ENCODE measurements at places on chromosomes 13 and 19. TPM values are rescaled to one million over a fixed set of nuclear protein-coding genes. Genes with fewer than 3 reads are reported as not detected.

WTIP gene
- polyA plus RNA-seq: 0.06 TPM

C5AR1 gene
- polyA plus RNA-seq: 0.27 TPM

TNFSF11 gene
- polyA plus RNA-seq: 6.3 TPM

PARP4 gene
- 43.6 TPM for polyA plus RNA-seq

CPT1C gene
- polyA plus RNA-seq: 0.31 TPM

PLEKHA4 gene
- 7.8 TPM for polyA plus RNA-seq

TUBB4A gene
- polyA plus RNA-seq: 12.1 TPM

GRCh38 chr13:100389617-100390016, 199.0 kb downstream of the GGACT start:
- H3K36me3 ChIP-seq: no peaks in the 10 kb centered on the region
- peaks cover 18% of the 10 kb centered on the region for H3K4me1 ChIP-seq
- H3K27me3 ChIP-seq: no peaks in the 10 kb centered on the region
- no peak overlapping the region for H3K27ac ChIP-seq
- H3K4me3 ChIP-seq: no peak overlapping the region

DNA sequence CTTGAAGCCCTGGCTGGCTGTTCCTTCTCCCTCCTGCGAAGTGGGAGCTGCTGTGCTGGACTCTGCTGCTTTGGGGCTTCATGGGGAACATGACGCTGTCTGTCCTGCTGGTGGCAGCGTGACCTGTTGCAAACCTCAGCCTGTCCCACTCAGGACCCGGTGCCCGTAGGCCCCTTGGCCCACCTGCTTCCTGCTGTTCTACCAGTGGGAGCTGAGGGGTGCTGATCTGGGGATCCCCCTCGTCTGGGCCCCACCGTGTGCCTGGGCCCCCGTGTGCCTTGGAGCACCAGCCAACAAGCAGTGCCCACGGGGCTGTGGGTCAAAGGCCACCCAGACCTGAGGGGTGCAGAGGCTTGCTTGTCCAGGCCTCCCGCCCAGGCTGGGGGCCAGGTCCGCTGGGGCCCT, 5.3 kb downstream of the SPPL2B start:
- no peaks in the 10 kb centered on the region for H3K27me3 ChIP-seq
- no peak for DNase-seq
- peaks cover 4% of the 10 kb centered on the region for H3K36me3 ChIP-seq

DNA sequence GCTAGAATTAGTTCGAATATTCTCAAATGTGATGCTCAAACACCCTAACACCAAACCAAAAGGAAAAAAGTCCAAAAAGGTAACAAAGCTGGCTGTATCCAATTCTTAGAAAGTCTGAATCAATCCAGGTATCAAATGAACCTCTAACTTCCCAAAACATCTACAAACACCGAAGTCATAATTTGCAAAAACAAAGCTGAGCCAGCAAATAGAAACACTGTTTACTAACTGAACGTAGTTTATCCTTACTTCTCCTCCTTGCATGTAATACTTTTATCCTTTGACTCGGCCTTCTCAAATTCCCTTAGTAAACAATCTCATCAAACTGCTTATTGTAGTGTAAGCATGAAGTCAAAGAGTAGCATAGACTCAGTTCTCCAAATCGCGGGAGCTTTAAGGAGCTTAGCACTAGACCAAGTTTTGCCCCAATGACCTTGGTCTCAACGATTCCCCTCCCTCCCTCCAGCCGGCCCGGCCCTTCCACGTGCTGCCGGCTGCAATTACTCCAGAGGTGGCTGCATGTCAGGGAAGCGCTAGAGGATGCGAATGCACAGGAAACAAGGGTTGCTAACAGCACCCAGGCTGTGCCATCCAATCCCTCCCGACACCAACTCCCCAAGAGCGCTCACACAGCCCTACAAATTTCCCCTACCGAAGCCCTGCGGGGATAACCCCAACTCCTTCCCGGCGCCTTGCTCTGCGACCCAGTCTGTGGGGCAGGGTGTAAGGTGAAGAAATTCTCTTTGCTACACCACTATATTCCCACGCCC, 693 bp downstream of the XPO4 start:
- H3K4me3 ChIP-seq: peak overlapping the region; percentile 82
- no peak for DNase-seq
- no peaks in the 10 kb centered on the region for H3K27me3 ChIP-seq

DNA sequence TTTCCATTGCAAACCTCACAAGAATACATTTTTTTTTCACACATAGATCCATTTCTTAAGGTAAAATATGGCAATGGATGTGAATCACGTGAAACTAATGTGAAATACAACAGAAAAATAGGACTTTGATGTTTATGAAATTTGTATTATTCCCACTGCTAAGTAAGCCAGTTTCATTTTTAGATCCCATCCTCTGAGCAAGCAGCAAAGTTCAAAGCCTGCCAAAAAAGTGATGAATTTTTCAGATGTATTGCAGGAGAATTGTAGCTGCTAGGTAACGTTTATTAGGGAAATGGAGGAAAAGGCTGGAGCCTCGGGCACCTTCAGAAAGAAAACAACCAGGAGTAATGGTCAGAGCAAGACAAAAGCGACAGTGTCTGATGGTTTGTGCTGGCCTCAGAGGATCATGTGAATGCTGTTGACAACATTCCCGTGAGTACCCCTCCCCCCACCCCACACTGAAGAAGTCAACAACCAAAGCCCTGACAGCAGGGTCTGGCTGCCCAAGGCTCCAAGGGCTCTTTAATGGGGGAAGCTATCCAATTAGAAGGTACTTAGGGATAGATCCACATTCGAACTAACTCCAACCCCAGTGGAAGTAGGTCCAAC, 95.5 kb downstream of the OXGR1 start:
- DNase-seq: no peak
- no peaks in the 10 kb centered on the region for H3K36me3 ChIP-seq
- no peak overlapping the region for H3K27ac ChIP-seq
- H3K4me3 ChIP-seq: no peak overlapping the region
- no peaks in the 10 kb centered on the region for H3K27me3 ChIP-seq
- H3K4me1 ChIP-seq: no peaks in the 10 kb centered on the region

- no peaks in the 10 kb centered on the region for H3K36me3 ChIP-seq
- peak; percentile 36 for DNase-seq
- H3K4me1 ChIP-seq: no peaks in the 10 kb centered on the region
- H3K27me3 ChIP-seq: no peaks in the 10 kb centered on the region
- H3K4me3 ChIP-seq: no peak overlapping the region
These were observed 904.8 kb upstream of the PCDH20 start for GRCh38 chr13:62320129-62321108.

DNA sequence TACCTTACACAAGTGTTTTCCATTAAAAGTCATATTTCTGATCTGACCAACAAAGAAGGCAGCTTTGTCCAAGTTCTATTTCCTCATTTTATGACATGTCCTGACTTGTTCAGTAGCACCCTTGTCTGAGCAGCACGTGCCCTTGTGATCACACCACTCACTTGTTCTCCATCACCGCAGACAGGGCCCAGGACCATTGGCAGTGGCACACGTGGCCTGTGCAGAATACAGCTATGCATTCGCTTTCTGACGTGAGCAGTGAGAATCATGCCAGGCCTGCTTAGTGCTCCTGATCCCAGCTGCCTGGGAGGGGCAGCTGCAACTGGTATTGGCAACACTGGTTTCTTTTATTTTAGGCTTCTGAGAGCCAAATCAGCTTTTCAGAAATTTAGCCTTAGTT, 134.2 kb downstream of the FRY start:
- H3K27me3 ChIP-seq: no peaks in the 10 kb centered on the region
- H3K36me3 ChIP-seq: no peaks in the 10 kb centered on the region
- peaks cover 3% of the 10 kb centered on the region for H3K4me1 ChIP-seq

- H3K27ac ChIP-seq: no peak overlapping the region
- H3K27me3 ChIP-seq: no peaks in the 10 kb centered on the region
- no peak overlapping the region for H3K4me3 ChIP-seq
- H3K4me1 ChIP-seq: no peaks in the 10 kb centered on the region
- no peak for DNase-seq
These were observed 69.6 kb downstream of the RNASEH2B start for GRCh38 chr13:50979187-50979586.

DNA sequence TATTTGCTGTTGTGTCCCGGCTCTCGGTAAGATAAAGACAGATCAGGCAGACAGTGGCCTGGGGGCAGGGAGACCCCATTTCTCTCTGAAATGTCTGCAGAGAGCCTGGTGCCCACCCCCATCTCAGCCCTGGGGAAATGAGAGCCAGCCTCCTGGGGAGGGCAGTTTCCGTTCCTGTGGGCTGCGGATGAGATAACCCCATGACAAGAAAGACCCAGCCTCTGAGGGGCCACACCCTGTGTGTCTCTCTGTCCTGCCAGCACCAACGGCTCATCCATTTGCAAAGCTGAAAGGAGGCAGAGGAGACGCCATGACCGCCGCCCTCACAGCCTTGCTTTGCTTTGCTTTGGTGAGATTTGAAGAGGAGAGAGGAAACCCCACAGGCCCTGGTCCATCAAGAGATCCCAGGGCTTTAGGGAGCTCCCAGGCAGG, 28.1 kb upstream of the KIR3DL3 start:
- H3K4me1 ChIP-seq: no peaks in the 10 kb centered on the region
- H3K27ac ChIP-seq: no peak overlapping the region

DNA sequence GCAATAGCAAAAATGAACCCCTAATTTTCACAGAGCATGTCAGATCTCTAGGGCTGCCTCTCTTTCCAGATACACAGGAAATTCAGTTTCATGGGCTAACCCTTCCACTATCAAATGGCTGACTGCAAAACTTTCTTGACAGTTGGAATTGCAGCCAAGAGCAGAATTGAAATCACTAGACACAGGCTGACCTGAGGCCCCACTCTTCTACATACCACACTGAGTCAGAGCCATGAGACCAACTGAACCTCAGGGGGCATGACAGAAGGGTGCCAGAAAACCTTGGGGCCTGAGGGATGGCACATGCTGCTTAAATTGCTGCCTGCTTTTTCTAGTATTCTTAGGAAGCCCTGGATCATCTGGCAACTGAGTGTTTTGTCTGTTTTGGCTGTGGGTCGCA, 1.7 kb upstream of the DLEU7 start:
- H3K4me3 ChIP-seq: no peak overlapping the region
- no peak overlapping the region for H3K27ac ChIP-seq
- H3K27me3 ChIP-seq: no peaks in the 10 kb centered on the region
- no peaks in the 10 kb centered on the region for H3K36me3 ChIP-seq
- no peak for DNase-seq

- H3K27me3 ChIP-seq: no peaks in the 10 kb centered on the region
- no peaks in the 10 kb centered on the region for H3K36me3 ChIP-seq
- DNase-seq: no peak
These were observed 462.5 kb upstream of the KLF12 start for GRCh38 chr13:74596691-74597090.

- no peak overlapping the region for H3K4me3 ChIP-seq
- no peaks in the 10 kb centered on the region for H3K36me3 ChIP-seq
- DNase-seq: no peak
These were observed 5.3 kb upstream of the ZNF497 start for GRCh38 chr19:58367698-58368454.

GRCh38 chr13:113354831-113355610, 8.9 kb downstream of the GRTP1 start:
- no peak overlapping the region for H3K4me3 ChIP-seq
- DNase-seq: no peak
- no peaks in the 10 kb centered on the region for H3K36me3 ChIP-seq
- H3K27me3 ChIP-seq: no peaks in the 10 kb centered on the region

DNA sequence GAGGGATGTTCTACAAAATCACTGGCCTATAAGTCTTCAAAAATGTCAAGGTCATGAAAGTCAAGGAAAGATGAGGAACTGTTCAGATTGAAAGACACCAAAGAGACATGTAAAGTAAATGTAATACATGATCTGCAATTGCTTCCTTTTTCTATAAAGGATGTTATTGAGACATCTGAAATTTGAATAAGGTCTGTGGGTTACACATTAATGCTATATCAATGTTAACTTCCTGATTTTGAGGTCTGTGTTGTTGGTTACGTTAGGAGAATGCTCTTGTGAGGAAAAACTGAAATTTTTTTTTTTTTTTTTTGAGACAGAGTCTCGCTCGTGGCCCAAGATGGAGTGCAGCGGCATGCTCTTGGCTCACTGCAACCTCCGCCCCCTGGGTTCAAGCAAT, 197.4 kb downstream of the RGCC start:
- H3K27ac ChIP-seq: no peak overlapping the region
- no peaks in the 10 kb centered on the region for H3K4me1 ChIP-seq
- no peak overlapping the region for H3K4me3 ChIP-seq
- no peak for DNase-seq
- H3K36me3 ChIP-seq: no peaks in the 10 kb centered on the region

GRCh38 chr13:53357582-53357981, 329.0 kb downstream of the OLFM4 start:
- no peaks in the 10 kb centered on the region for H3K4me1 ChIP-seq
- DNase-seq: no peak
- H3K27me3 ChIP-seq: no peaks in the 10 kb centered on the region
- H3K36me3 ChIP-seq: no peaks in the 10 kb centered on the region
- H3K4me3 ChIP-seq: no peak overlapping the region
- H3K27ac ChIP-seq: no peak overlapping the region

GRCh38 chr19:39531834-39532232, 819 bp downstream of the EID2B start:
- H3K36me3 ChIP-seq: no peaks in the 10 kb centered on the region
- no peaks in the 10 kb centered on the region for H3K4me1 ChIP-seq

DNA sequence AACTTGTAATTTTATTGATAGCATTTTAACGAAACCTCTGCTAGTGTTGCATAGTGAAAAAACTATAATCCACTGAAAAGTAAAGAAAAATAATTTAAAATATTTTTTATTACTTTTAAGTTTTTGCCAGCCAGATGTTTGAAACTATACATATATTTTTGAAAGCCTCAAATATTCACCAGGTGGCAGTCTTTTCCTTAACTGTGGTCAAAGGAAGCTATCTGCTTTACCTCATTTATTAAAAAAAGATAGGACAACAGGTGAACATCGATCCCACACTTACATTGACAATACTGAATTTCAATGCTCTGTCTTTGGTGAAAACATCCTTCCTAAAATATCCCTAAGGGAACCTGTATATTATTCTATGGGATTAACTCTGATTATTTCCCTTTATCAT, 100.5 kb downstream of the TRPC4 start:
- H3K27ac ChIP-seq: no peak overlapping the region
- DNase-seq: no peak
- H3K4me1 ChIP-seq: no peaks in the 10 kb centered on the region
- H3K27me3 ChIP-seq: no peaks in the 10 kb centered on the region
- no peak overlapping the region for H3K4me3 ChIP-seq
- H3K36me3 ChIP-seq: no peaks in the 10 kb centered on the region

DNA sequence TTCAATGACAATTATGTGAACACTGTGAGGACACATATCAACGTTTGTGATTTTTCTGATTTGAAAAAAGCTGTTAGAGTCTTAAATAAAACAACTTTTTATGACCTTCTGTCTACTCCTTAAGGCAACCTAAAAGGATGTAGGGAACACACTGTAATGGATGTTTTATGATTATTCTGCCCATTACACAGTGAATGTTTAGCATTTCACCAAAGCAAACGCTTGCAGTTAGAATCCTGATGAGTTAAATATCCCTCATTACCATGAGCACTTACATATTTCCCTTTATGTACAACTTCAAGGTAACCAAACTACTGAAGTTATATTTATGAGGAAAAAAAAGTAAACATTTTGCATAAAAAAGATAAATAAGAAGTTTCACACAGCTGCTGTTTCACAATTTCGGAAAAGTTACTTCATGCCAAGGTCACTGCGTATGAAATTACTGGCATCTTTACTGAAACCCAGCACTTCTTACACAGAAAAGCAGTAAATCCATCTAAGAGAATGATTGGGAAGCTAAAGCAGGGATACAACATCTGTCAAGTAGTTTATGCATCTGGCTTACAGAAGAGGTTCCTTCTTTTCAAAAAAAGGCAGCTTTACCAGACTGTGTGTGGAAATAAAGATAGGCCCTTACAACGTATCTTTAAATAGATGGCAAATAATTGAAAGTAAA, 733.7 kb upstream of the ATXN8OS start:
- DNase-seq: no peak
- no peak overlapping the region for H3K4me3 ChIP-seq
- no peaks in the 10 kb centered on the region for H3K4me1 ChIP-seq

- no peaks in the 10 kb centered on the region for H3K27me3 ChIP-seq
- no peak overlapping the region for H3K4me3 ChIP-seq
- DNase-seq: no peak
- no peaks in the 10 kb centered on the region for H3K4me1 ChIP-seq
- H3K36me3 ChIP-seq: no peaks in the 10 kb centered on the region
These were observed 123.2 kb upstream of the SLC7A1 start for GRCh38 chr13:29718694-29719093.
